ENCODE measurements at places on chromosomes 11 and 22. TPM values are rescaled to one million over a fixed set of nuclear protein-coding genes. Genes with fewer than 3 reads are reported as not detected.
A peak's percentile ranks its signal among the peaks of the same experiment; 100 is the strongest.

GRCh38 chr11:117902001-117902845, 25.8 kb upstream of the FXYD6 start:
- DNase-seq: no peak

- no peak for DNase-seq
Measured at GRCh38 chr11:8679006-8679405, 3.5 kb downstream of the TRIM66 start.

- no peak for DNase-seq
Measured at GRCh38 chr11:8605971-8606563, 12.0 kb upstream of the STK33 start.

GRCh38 chr11:76790251-76790650, 7.1 kb downstream of the TSKU start:
- no peak for DNase-seq

DNA sequence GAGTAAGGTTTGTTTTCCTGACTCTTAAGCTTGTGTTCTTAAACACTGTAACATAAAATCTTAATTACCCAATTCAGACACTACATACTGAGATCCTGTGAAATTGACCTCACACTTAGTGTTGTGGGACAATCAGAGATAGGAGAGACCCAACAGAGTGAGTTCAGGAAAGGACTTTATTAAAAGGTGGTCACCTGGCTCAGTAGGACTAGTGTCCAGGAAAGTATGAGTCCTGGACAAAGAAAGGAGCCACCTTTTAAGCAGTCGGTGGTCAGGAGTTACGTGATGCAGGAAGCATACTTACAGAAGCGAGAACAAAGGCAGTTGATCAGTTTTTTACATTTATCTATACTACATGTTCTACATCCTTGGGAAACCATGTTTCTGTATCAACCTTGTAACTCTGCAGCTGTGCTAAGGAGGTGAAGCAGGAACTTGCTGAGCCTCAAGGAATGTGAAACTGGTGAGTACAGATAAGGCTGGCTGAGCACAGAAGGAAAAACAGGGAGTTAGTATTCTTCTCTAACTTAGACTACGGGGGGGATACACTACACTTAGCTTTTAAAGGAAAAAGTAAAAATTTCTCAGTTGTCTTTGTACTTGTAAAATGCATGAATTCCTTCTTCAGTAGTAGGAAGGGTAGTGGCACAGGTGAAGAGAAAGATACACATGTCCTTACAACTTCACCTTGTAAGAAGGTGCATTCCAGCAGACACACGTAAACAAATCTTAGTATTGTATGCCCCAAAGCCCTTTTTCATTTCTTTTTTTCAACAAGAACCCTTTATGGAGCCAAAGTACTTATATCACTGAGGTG, 15.1 kb downstream of the OR51E1 start:
- peak; percentile 26 for DNase-seq

DNA sequence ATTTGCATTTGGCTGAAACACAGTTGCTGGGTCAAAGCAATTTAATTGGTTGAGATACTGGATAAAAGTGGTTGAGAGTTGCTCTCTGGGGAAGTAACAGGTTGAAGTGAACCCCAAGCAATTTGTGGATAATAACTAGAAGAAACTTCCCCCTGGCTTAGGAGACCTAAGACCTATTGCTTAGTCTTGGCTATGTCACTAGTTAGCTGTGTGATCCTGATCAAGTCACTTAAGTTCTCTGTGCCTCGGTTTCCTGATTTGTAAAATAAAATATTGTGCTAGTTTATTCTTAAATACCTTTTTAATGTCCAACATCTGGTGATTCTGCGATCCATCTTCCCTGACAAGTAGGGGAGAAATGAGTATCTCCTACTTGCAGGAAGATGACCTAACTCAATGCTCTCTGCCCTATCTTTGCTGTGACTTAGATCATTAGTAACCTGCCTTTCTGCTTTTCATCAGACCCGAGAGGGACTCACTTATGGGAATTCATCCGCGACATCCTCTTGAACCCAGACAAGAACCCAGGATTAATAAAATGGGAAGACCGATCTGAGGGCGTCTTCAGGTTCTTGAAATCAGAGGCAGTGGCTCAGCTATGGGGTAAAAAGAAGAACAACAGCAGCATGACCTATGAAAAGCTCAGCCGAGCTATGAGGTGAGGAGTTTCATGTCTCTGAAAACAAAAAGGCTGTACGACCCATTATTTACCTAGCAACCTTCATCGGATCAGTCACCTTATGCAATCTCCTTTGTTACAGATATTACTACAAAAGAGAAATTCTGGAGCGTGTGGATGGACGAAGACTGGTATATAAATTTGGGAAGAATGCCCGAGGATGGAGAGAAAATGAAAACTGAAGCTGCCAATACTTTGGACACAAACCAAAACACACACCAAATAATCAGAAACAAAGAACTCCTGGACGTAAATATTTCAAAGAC, 37.5 kb downstream of the EHF start:
- DNase-seq: no peak

Gene NLRP14
- total RNA-seq: 0.13 TPM

Gene OR4A16
- not detected for total RNA-seq

- DNase-seq: no peak
Measured at GRCh38 chr11:85094795-85095194, 532.3 kb downstream of the DLG2 start.

GRCh38 chr11:18393581-18394274, 635 bp upstream of the LDHA start:
- DNase-seq: no peak

DNA sequence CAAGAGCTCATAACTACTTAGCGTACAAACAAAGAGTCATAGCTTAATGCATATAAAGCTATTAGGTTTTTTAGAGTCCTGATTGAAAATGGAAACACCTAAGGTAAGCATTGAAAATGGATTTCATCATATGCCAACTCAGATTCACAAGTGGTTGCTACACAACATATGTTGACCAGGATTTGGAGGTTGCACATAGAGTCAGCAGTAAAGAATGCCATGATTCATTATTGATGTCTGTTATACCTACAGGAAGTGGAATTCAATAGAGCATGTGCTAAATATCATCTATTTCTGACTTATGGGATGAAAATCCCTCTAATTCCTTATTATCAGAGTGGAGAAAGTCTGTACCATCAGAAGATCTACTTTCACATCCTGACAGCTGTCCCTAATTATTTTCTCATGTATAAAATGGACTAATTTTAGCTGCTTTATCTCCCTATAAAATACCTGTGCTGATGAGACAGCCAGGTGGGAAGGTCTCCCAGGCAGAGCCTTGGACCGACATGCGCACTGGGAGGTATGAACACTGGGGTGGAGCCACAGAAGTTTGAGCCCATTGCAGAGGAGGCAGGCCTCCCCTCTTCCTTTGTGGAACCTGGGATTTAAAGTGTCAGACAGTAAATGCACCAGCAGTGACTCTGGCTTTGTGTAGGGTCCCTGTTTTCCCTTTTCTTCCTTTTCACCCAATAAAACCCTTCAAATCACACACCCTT, 204.2 kb downstream of the AASDHPPT start:
- no peak for DNase-seq

- DNase-seq: peak; percentile 72
Measured at GRCh38 chr11:117316197-117316961, at the start of gene BACE1. Gene BACE1 (minus strand): TSS chr11:117316256. CDS start chr11:117315795, 461 bp downstream.

DNA sequence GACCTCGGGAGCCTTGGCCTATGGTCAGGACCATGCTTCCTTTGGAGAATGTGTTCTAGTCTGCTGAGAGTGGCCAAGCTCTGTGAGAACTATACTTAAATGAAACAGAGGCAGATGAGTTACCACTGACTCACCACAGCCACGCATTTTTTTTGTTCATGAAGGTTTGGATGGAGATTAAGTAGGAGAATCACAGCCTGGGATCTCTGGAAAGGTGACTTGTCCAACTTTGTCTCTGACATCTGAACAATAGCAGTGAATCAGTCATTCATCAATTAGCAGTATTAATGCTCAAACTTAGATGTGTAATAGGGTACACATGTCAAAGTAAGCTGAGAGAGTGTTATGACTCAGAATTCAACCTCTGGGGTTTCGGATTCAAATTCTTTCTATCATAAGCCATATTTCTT, 100.7 kb upstream of the ANO3 start:
- DNase-seq: no peak

Gene KRTAP5-1
- total RNA-seq: not detected

- no peak for DNase-seq
Measured at GRCh38 chr22:45323695-45324094, 14.0 kb downstream of the FAM118A start.

GRCh38 chr11:134278356-134278755, 2.2 kb downstream of the GLB1L3 start:
- no peak for DNase-seq

GRCh38 chr11:10792385-10793068, 16.2 kb downstream of the EIF4G2 start:
- peak; percentile 98 for DNase-seq

- no peak for DNase-seq
Measured at GRCh38 chr11:34476849-34477248, 36.7 kb downstream of the ELF5 start.

Gene SEZ6L
- total RNA-seq: 1.2 TPM

Gene RAG1
- 3.9 TPM for total RNA-seq

Gene OR2D2
- total RNA-seq: 0.64 TPM

GRCh38 chr11:91243051-91243450, 981.6 kb upstream of the FAT3 start:
- DNase-seq: no peak

Gene HOATZ
- total RNA-seq: not detected

- DNase-seq: peak; percentile 99
Measured at GRCh38 chr22:36028646-36029405, at the start of gene RBFOX2. Gene RBFOX2 (minus strand): TSS chr22:36028824. CDS start chr22:36028425, 399 bp downstream.

GRCh38 chr11:134331354-134332188, at the start of gene GLB1L2:
Gene GLB1L2 (plus strand): TSS chr11:134331988. CDS start chr11:134332062, 74 bp downstream.
- DNase-seq: peak; percentile 77

Gene C11orf52
- total RNA-seq: 2.8 TPM

DNA sequence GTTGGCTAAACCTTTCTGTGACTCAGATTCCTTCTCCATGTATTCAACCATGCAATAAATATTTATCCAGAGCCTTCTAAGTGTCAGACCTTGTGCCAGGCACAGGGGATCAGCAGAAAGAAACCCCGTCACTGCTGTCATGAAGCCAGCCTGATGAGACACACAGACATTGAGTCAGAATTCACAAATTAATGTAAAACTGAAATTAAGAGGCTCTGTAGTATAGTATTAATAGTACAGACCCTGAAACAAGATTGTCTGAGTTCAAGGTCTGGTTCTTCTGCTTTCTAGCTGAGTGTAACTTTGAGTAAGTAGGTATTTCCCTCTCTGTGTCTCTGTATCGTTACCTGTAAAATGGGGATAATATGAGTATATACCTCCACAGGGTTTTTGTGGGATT, 46.9 kb downstream of the ME3 start:
- no peak for DNase-seq

DNA sequence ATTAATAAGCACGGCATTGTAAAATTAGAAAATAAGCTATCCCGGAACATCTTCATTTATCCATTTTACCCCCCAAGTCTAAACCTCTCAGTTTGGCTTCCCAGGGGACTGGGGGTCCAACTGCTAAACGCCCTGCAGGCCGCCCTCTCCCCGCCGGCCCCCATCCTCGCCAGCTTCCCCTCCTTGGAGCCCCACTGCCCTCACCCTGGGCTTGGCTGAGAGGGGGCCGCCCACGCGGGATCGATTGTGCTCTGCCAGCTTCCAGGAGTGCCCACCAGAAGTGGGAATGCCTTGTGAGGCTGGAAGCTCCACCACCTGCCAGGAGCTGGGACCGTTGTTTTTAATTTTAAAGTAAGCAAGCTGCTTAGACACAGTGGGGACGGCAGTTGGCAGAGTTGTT, 353.5 kb downstream of the TBC1D22A start:
- DNase-seq: no peak

GRCh38 chr11:108392353-108392752, 75.0 kb downstream of the C11orf65 start:
- DNase-seq: no peak

Gene TMEM218
- 11.4 TPM for total RNA-seq

Gene MPPED2
- total RNA-seq: 50.2 TPM

DNA sequence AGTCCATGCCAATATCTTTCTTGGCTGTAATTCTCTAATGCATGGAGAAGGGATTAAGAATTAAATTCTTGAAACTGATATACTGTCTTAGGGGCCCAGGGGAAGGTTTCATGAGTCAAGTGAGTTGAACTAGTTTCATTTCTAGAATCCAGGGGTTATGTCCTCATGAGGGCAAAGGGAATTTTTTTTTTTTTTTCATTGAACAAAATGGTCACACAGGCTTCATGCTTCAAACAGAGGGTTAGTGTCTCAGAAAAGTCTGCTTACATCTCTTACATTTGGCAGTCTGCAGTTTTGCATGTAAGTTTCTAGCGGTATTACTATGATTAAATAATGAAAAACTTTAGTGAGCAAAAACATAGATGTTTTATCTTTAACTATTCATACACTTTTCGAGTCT, 32.9 kb downstream of the PPME1 start:
- DNase-seq: no peak

DNA sequence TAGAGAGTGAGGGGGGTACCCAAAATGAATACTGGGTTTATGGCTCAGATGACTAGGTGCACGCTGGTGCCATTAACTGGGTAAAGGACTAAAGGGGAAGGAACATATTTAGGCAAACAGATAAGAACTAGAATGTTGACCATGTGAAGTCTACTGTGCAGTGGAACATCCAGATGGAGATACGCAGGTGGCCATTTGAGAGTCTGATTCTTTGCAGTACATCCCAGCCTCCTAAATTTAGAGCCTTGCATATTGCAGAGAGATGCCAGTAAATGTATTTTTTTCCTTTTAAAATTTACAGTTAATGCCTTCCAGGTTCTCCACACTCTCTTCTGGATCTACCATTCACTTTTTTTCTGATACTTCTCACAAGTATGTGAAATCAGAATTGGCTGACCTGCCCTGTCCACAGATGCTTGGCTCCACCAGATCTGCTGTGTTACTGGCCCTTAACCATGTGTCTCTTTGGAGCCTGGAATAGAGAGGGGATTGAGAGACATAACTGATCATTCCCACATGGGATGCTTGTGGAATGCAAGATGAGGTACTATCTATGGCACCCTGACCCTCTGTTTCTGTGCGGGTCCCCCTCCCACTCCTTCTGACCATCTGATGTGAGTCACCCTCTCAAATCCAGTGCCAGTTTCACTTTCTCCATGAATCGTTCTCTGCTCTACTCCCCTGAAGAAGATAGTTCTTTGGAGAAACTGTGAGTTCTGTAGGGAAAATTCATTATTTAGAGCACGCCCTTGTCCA, 77.0 kb upstream of the NCAM1 start:
- no peak for DNase-seq

GRCh38 chr22:35792506-35792905, 74.8 kb downstream of the APOL5 start:
- DNase-seq: no peak

Gene SLC29A2
- total RNA-seq: 5.7 TPM

Gene TSSK2
- total RNA-seq: not detected

Gene MUC6
- total RNA-seq: not detected

DNA sequence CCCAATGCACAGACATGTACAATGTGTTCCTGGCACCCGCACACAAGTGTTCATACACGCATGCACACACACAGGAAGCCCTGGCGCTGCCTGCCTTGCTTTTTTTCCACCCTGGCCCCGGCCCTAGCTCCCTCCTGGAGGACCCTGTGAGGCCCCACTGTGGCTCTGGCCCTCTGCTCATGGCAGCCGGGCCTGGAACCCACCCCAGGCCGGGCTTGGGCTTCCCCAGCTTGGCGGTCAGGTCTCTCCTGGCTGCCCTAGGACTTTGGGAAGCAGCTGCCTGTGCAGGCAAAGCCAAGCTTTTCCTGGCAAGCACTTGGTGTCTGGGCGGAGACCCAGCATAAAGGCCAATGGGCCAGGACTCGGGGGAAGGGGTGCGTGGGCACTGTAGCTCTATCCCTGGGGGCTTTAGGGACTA, 30.5 kb downstream of the CD82 start:
- no peak for DNase-seq

Data from endothelial cell (in vitro differentiated cells).